Right lung (tissue), 10 donors: ENCODE measurements at places on chromosomes 5 and 9. TPM values are rescaled to one million over a fixed set of nuclear protein-coding genes. Genes with fewer than 3 reads are reported as not detected.

Gene SPINK6
- not detected for polyA plus RNA-seq

Gene SCAMP1
- 57.8 TPM for polyA plus RNA-seq

DNA sequence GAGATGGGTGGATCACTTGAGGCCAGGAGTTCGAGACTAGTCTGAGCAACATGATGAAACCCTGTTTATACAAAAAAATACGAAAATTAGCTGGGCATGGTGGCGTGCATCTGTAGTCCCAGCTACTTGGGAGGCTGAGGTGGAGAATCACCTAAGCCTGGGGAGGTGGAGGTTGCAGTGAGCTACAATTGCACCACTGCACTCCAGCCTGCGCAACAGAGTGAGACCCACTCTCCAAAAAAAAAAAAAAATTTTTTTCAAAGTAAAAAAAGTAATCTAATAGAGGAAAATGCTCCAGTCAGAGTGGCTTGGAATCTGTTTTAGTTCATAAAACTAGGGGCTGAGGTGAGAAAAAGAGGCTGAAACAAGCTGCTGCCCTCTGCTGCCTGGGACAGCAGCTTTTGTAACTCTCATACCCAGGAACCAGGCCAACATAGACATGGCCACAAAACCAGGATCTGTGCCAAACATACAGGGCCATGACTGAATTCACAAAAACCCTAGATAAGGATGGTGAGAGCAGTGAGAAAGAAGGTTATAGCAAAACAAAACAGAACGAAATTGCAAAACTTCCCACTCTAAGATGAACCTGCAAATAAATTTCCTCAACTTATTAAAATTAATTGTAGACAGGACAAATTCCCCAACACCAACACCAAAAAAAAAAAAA is 13.1 kb upstream of the DCAF12 start:
- DNase-seq, result peak; percentile 79

Gene ZNF883
- 4.8 TPM for polyA plus RNA-seq

- DNase-seq, result no peak
Observed at GRCh38 chr9:20031836-20032235, 243.0 kb upstream of the SLC24A2 start.
